ENCODE measurements at places on chromosomes 4 and X.

DNA sequence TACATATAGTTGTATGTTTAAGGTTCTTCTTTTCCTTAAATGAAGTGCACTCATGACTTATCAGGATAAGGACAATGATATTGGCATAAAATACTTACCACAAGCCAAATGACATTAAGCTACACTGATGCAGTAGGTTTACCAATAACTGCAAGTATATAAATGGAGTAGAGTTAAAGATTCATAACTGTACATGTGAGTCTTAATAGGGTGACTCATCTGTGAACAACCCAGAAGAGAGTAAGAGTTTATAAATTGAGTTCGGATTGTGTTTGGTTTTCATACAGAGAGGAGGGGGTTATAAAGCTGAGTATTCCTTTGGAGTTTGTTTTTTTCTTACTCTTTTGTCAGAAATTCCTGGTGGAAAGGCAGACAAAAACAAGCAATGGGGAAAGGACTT is 144.8 kb downstream of the TLL1 start:
- H3K27me3 ChIP-seq: no peaks in the 10 kb centered on the region
- no peaks in the 10 kb centered on the region for H3K4me1 ChIP-seq
- no peak for DNase-seq
- H3K36me3 ChIP-seq: no peaks in the 10 kb centered on the region
- no peak overlapping the region for H3K4me3 ChIP-seq

DNA sequence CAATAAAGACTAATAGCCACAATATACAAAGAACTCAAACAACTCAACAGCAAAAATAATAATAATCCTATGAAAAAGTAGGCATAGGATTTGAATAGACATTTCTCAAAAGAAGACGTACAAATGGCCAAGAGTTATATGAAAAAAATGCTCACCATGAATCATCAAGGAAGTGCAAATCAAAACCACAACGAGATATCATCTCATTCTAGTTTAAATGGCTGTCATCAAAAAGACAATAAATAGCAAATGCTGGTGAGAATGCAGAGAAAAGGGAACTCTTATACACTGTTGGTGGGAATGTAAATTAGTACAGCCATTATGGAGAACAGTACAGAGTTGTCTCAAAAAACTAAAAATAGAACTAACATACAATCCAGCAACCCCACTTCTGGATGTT is 18.8 kb downstream of the TLR6 start:
- H3K4me3 ChIP-seq: no peak overlapping the region
- H3K27ac ChIP-seq: no peak overlapping the region
- DNase-seq: no peak
- H3K36me3 ChIP-seq: no peaks in the 10 kb centered on the region

DNA sequence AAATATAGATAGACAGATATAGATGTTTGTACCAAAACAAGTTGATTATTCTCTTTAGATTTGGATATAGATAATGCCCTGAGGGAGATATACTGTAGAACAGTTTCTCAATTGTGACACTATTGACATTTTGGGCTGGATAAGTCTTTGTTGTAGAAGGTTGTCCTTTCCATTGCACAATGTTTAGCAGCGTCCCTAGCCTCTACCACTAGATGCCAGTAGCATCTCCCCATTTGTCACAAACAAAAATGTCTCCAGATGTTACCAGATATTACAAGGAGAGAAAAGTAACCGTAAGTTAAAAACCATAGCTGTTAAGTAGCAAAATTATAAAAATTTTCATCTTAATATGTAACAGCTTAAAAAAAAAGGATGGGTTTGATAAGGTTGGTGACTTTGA is 2595.3 kb downstream of the ARAP2 start:
- H3K27ac ChIP-seq: no peak overlapping the region
- no peak overlapping the region for H3K4me3 ChIP-seq
- H3K36me3 ChIP-seq: no peaks in the 10 kb centered on the region
- no peaks in the 10 kb centered on the region for H3K4me1 ChIP-seq

GRCh38 chr4:21469438-21470300 is 478.9 kb downstream of the KCNIP4 start:
- peak; percentile 22 for DNase-seq
- no peak overlapping the region for H3K4me3 ChIP-seq
- H3K36me3 ChIP-seq: no peaks in the 10 kb centered on the region
- H3K27ac ChIP-seq: no peak overlapping the region

DNA sequence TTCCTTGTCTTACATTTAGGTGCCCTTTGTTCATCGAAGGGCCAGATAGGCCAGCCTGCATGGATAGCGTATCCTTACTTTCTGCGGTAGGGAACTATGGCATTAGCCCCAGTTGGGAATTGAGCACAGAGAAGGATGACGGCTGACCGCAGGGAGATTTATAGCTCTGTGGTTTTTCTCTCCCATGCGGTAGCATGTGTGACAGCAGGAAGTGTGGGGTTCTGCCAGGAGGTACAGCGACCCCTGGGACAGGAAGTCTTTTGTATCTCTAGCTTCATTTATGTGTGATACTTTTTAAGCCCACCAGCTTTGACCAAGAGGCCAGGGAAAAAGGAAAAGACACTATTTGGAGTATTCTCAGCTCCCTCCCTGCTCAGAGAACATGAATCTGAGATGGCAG is 33.1 kb downstream of the GAB3 start:
- no peak overlapping the region for H3K4me3 ChIP-seq
- H3K4me1 ChIP-seq: no peaks in the 10 kb centered on the region
- no peak for DNase-seq

DNA sequence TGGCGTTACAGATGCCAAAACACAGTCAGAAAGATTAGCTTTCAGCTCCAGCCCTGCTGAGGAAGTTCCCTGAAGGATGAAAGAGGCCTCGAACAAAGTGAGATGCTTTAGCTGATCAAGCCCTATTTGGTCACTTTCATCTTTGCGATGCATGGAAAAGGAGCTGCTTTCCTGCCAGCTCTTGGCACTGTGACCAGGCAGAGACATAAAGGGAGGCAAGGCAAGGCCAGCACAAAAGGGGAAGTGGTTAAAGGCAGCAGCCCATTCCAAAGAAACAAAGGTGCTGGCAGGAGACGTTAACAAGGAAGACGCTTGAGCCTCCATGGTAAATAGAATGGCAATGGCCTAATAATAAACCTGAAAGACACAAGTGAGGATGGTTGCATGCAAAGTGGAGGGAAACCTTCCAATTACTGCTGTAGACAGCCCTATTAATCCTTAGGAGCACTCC is 617.1 kb upstream of the INTU start:
- no peaks in the 10 kb centered on the region for H3K36me3 ChIP-seq
- H3K4me3 ChIP-seq: no peak overlapping the region
- no peaks in the 10 kb centered on the region for H3K27me3 ChIP-seq
- no peak overlapping the region for H3K27ac ChIP-seq
- DNase-seq: no peak
- H3K4me1 ChIP-seq: no peaks in the 10 kb centered on the region

Data from kidney (tissue), 22 donors.